Caco-2 (cell line): ENCODE measurements at places on chromosomes 7 and 10. TPM values are rescaled to one million over a fixed set of nuclear protein-coding genes. Genes with fewer than 3 reads are reported as not detected.

IDI1 gene
- total RNA-seq, result 121 and 133 TPM in 2 replicates

ZNF425 gene
- 2.6 and 4.0 TPM in 2 replicates for total RNA-seq

GRCh38 chr7:17674166-17674942 lies 265.9 kb downstream of the SNX13 start:
- DNase-seq, result no peak

GRCh38 chr10:73287441-73287840 lies 35.0 kb upstream of the MRPS16 start:
- no peak for DNase-seq

DNA sequence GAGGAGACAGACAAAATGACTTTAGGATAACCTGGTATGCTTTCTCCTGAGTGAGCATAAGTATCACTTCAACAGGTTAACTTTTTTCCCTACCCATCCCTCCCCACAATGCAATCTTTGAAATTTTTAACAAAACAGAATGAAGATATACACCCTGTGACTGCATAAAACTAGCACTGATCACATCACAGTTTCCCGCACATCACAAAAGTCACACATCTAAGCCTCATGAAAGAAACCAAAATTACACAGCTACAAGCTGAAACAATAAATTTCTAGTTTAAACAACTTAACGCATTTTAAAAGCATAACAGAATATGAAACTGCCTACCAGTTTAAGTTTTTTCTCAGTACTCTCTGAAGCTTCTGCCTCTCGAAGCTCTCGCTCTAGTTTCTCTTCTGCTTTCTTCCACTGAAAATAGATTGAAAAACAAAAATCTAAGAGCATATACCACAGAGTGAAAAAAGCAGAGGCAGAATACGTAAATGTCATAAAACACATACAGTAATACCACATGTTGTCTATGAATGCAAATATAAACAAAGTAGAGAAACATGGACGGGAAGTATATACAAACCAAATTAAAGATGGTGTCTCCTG lies 18.1 kb downstream of the NOC3L start:
- no peak for DNase-seq

DNA sequence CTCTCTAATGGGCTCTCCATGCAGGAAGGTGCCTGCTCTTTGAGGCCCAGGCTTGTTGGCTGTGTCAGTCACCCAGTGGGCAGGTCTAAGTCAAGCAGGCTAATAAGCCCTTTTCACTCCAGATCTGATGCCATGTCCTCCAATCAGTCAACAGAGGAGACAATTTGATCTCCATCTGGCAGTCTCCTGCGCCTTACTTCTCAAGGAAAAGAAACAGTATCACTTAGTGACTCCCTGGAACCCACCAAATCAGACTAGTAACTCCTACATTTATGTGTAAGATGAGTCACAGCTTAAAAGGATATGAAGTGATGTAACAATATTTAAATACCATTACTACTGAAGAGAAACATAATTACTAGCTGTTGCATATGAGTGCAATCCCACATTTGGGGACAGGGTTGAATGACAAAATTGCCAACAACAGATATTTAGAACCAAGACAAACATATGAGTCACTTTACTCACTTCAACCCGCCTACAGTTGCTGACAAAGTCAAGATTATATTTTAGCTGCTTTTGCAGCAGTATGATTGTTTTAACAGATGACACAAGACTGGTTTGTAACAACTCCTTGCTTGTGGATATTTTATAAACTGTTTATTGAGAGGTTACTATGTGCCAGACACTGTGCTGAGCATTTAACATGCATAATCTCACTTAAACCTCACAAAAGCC lies 72.1 kb downstream of the USP6NL start:
- no peak for DNase-seq

- DNase-seq, result no peak
Measured at GRCh38 chr10:23870651-23871610, 338.0 kb upstream of the KIAA1217 start.

- no peak for DNase-seq
Measured at GRCh38 chr10:43206391-43207235, 60.3 kb downstream of the RASGEF1A start.

- peak; percentile 72 for DNase-seq
Measured at GRCh38 chr10:34124522-34125035, 690.5 kb downstream of the PARD3 start.

DNA sequence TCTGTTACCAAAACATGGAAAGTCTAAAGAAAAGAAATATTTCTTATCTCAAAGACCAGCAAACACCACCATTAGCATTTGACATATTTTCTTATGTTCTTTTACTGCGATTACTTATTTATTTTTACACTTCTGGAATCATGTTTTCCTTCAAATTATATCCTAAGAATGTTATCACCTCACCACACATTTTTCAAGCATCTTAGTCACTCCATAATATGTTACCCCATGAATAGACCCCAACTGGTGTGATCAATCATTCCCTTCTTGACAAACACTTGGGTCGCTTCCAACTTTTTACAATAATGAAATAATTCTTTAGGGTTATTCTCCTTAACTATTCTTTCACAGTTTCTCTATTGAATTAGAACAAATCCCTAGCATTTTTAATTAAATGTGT lies 67.4 kb downstream of the AMPH start:
- DNase-seq, result no peak

DNA sequence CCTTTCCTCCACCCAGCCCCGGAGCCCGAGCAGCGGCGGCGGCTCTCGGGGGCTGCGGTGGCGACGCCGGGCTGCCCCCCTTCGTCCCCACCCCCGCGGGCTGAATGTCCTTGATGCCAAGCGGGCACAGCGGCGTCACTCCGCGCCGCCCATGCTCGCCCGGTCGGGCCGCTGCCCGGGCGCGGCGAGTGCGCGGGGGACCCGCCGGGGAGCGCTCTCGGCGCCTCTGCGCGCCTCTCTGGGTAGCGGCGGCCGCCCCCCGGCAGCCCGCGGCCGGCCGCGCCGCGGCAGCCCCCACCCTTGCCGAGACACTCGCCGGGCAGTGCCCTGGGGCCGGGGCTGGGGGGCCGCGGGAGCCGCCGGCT lies 433 bp upstream of the PLXNA4 start:
- DNase-seq, result no peak

DNA sequence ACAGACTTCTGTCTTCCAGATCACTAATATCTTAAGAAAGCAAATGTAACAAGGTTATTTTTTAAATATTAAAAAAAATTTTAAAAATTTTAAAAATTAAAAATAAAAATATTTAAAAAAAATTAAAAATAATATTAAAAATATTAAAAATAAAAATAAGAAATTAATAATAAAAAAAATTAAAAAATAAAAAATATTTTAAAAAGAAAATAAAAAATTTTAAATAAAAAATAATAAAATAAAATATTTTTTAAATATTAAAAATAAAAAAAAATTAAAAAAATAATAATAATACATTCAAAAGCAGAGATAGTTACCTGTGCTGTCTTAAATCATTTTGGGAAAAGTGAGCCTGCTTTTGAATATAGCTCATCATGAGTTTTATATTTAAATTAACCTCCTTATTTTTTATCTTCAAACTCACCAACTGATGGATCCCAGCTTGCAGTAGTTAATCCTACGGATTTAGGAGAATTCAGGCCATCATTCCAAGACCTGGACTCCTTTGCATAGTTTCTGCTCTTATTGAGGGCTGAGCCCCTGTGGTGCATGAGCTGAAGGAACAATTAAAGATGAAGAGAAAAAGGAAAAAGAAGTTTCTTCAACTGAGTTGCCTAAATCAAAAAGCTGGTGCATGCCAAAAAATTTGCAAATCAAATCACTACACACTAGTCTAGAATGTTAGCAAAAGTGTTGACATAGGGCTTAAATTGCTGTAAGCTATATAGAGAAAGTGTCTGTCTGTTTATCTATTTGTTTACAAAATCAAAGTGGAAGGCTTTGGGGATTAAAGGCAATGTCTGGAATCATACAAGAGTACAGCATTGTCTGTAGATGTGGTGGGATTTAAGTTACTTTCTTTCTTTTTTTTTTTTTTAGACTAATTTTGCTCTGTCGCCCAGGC lies 50.5 kb upstream of the ZNF438 start:
- no peak for DNase-seq

GRCh38 chr10:129897871-129898626 lies 66.0 kb downstream of the EBF3 start:
- no peak for DNase-seq
